ENCODE measurements at places on chromosomes 3 and 15.
A peak's percentile ranks its signal among the peaks of the same experiment; 100 is the strongest.

DNA sequence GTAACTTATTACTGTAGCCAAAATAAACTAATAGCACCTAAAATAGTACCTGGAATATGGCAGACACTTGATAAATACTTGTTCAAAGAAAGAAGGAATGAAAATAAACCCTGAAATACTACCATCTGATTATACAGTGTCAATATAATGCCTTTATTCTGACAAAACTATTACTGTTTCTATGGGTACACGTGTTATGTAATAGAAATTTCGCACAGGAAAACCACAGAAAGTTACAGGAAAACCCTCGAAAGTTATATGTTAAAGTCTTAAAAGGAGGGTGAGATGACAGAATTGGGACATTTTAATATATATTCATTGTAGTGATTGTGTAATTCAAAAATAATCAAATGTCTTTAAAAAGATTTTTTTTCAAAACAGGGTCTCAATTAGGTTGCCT lies 28.8 kb downstream of the ETFA start:
- no peak for DNase-seq

GRCh38 chr3:54572197-54572895 lies 355.5 kb downstream of the LRTM1 start:
- no peak for DNase-seq

GRCh38 chr15:74502301-74502700 lies 38.7 kb upstream of the ARID3B start:
- DNase-seq, result no peak

- DNase-seq, result no peak
These were observed 15.7 kb upstream of the PPARG start for GRCh38 chr3:12273045-12273695.

- DNase-seq, result no peak
These were observed 9.2 kb upstream of the MUC4 start for GRCh38 chr3:195820901-195821300.

- no peak for DNase-seq
These were observed 48.0 kb upstream of the TPRG1 start for GRCh38 chr3:189123595-189124387.

DNA sequence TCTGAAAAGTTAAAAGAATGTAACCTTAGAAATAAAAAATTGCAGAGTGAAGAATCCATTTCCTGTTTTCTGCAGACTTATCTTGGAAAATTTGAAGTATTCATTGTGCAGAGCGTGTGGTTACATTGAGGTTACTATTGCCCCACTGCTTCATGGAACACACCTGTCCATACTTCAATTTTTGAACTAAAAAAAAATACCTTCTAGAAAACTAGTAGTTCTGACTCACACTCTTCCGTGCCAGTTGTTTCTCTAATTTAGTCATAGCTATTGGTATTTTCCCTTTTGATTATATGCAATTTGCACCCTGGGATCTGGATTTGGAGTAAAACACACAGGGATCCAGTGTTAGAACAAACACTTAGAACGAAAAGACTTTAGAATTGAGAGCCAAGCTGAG lies 111.8 kb upstream of the LYSMD4 start:
- no peak for DNase-seq

DNA sequence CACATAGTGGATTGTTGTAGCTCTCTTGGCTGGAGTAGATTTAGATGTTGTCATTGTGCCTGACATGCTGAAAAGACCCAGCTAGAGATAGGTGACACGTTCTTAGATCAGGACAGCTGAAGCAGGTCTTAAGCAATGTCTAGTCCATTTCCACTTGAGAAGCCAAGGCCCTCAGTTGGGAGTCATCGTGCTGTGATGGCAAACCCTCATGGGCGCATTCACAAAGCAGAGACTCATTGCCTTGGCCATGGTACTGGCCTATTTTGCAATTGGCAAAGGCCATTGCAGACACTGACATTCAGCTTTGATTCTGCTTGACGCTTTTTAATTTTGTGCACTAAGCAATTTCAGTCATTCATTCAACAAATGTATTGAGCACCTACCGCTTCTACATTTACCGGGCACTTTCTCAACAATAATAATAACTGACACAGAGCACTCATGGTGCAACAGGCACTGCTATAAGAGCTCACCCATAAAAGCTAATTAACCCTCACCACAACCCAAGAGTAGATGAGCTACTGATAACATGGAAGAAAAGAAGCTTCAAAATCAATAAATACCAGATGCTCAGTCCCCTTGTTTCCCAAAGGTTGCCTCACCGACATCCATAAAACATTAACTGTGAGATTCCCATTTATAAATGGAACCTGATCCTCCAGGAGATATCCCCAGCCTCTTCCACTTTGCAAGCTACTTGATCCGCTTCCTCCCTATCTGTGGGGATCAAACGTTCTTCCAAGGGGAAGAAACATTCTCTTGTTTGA lies 200.1 kb downstream of the TLE3 start:
- peak; percentile 96 for DNase-seq

GRCh38 chr15:90691982-90692773 lies 25.0 kb upstream of the BLM start:
- no peak for DNase-seq

GRCh38 chr15:93047621-93048425 lies 41.2 kb downstream of the RGMA start:
- DNase-seq, result no peak

GRCh38 chr3:42202217-42202865 lies 63.6 kb downstream of the CCK start:
- no peak for DNase-seq

GRCh38 chr3:175384569-175384968 lies 525.4 kb downstream of the NAALADL2 start:
- DNase-seq, result no peak

GRCh38 chr3:4271834-4272233 lies 31.3 kb upstream of the SETMAR start:
- DNase-seq, result peak; percentile 65

DNA sequence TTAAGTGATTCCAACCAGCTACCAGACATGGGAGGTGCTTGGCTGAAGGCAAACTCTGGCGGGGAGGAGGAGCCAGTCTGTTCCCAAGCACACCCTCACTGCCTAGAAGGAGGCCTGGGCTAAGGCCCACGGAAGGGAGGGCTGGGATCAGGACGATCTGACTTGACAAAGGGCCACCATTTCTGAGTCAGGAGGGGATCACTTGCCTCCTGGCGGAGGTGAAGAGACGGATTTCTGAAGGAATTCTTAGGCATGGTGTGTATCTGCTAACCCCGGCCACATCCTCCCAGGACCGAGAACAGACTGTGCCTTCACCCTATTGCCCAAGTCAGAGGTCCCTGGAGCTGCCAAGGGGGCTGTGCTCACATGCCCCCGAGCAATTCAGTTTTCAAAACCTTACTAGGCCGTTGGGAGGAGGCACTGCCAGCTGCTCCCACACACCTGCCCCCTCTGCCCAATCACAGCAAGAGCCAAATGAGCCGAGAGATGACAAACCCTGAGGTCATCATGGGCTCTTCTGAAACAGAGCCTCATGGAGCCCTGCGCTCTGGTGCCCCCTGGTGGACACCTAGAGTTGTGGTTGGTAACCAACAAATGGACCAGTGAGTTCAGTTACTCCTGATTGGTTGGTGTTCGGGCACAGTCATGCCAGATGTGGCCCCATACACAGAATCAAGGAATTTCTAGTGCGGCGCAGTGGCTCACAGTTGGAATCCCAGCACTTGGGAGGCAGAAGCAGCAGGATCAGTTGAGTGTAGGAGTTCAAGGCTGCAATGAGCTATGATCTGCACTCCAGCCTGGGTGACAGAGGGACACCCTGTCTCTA lies 6.5 kb upstream of the TNK2 start:
- DNase-seq, result peak; percentile 97

DNA sequence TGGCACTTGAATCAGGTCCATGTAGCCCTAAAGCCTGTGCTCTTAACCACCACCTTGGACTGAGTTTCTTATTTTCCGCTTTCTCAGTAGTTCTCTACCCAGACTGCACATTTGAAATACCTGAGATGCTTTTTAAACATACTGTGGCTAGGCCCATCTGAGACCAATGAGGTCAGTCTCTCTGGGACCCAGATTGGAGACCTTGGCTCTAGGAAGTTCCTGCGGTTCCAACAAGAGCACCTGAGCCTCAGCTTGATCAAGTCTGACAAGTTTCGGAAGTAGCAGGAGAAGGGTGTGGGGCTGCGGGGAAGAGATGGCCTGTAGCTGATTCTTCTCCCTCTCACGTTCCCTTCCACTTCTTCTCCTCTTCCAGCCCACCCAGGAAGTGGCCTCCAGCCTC lies 11.5 kb upstream of the TSEN2 start:
- no peak for DNase-seq

GRCh38 chr15:91604122-91604521 lies 249.4 kb upstream of the SLCO3A1 start:
- no peak for DNase-seq

DNA sequence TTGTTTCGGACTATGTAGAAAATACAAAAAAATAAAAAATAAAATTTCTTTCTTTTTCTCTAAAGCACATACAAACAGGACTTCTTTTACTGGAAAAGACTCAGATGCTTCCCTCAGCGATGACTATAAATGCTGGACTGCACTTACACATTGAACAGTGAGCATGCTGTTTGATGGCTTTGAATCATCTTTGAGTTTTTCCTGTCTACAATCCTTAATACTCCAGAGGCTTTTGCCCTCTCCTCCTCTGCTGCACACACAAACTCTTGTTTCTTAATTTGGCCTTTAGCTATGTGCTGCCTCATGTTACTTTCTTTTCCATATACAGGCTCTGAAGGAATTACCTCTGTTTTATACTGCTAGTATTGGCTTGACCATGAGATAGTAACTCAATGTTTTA lies 575.1 kb downstream of the EPHA3 start:
- no peak for DNase-seq

- no peak for DNase-seq
These were observed 33.3 kb downstream of the COL6A5 start for GRCh38 chr3:130378677-130379191.

DNA sequence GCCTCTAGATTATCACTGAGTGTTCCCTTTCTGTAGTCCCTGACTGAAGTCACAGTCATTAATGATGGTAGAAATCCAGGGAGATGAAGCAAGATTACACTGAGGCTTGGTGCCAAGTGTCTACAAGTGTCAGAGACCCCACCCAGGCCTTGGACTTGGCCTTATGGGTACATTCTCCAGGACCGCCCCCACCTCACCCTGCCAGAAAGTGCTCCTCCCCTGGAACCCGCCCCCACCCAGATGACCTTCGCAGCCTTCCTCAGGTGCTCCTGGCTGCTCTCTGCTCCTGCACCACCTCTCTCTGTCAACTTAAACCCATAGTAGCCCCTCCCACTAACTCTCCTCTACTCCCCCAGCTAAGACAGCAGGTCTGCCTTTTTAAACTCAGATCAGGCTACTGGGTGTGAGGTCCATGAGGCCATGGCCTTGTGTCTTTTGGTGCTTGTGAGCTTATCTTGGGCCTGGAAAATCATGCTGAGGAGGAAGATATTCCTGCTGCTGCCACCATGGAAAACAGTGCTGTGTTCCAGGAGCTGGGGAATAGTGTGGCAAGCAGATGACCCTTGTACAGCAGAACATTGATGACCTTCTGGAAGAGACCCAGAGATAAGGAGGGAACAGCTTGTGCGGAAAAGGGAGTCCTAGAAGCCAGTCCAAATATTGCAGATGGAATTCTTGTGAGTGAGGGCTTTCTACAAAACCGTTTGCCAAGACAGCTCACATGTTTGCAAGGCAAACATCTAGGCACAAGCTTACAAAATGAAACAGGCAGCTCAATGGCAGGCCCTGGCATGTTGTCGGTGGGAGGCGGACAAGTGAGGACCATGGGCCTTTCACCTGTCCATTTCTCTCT lies 40.3 kb upstream of the NDUFB4 start:
- no peak for DNase-seq

GRCh38 chr3:186917512-186918312 lies 12.6 kb upstream of the ST6GAL1 start:
- no peak for DNase-seq

GRCh38 chr3:2655229-2655701 lies 454.9 kb downstream of the IL5RA start:
- no peak for DNase-seq

GRCh38 chr3:169400874-169401273 lies 262.6 kb downstream of the MECOM start:
- peak; percentile 98 for DNase-seq

DNA sequence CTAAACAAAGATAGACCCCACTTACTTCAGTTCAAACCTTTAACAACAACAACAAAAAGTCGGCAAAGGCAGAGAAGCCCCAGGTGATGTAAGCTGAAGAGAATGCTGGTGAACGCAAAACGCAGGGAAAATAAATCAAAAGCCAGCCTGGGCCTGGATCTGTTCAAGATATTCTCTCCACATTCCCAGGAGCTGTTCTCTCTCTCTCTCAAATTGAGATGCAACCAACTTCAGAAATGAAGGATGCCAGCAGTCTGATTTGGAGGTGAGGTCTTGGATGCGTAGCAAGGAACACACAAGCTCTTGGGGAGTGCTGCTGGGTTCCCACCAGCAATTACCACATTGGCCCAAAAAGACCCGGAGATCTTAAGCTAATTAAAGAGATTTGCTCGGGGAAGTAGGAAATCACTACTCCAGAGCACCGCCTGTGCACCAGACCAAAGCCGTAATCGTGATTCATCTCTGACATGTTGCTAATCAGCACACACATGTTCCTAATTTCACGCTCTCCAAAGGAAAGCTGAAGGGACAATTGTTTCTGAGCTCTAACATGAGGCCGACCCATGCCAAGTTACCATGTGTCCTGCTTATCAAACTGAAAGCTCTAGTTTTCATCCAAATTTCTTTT lies 37.1 kb downstream of the IL17RD start:
- peak; percentile 91 for DNase-seq

- DNase-seq, result no peak
These were observed 540.9 kb downstream of the MAGI1 start for GRCh38 chr3:65497846-65498245.

DNA sequence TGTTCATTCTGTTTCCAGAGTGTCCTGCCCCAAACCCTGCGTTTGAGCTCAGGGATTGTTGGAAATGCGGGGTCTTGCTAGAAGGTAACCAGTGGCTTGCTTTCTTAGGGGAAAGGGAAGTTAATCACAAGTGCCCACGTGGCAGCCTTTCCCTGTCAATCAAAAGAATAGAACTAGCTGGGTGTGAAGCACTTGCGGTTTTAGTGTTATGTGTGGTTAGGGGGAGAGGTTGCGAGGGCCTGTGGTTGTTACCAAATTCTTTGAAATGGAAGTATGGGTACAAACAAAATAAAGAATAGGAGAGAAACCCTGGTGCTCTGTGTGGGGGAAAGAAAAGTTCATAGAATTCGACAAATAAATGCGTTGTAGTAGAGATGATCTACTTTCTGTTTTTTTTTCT lies 67.6 kb downstream of the FNDC3B start:
- DNase-seq, result no peak

DNA sequence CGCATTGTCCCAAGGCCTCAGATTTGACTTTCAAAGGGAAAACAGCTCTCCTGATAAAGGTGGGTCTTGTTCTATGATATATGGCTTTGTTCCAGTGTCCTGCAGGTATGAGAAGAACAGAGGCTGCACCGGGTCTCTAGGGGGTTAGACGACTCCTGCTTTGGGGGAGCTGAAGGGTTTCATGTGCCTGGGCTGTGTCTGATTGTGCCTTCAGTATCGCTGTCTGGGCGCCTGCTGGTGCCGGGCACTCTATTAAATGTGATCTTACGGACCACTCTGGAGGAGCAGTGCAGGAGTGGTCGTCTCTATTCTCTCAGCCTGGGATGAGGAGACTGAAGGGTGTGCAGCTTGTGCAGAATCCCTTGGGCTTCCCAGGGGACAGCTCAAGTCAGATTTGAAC lies 16.0 kb downstream of the PAQR5 start:
- no peak for DNase-seq

Data from SK-N-DZ (cell line).